ENCODE measurements at places on chromosomes 7 and 10.
A peak's percentile ranks its signal among the peaks of the same experiment; 100 is the strongest.

- DNase-seq: no peak
These were observed 98.4 kb downstream of the PIP4K2A start for GRCh38 chr10:22615819-22616499.

- DNase-seq: no peak
These were observed 1.9 kb downstream of the GALNT17 start for GRCh38 chr7:71133856-71134255.

- DNase-seq: no peak
These were observed 135.7 kb downstream of the RSU1 start for GRCh38 chr10:16681521-16681920.

DNA sequence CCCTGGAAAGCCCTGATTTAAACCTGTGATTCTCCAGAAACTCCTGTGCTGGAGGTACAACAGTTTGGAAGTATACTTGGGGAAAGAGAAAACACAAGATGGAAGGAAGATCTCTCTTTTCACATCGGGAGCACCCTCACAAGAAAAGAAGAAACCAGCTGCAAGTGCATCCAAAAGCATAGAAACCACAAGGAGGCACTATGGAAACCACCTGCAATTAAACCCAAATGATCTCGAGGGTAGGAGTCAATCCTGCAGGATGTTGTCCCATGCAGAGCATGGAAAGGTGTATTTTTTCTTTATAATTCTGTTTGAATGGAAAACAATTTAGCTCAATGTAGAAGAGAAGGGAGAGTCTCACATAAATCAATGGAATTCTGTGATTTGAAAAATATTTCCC is 210.5 kb downstream of the TWIST1 start:
- no peak for DNase-seq

DNA sequence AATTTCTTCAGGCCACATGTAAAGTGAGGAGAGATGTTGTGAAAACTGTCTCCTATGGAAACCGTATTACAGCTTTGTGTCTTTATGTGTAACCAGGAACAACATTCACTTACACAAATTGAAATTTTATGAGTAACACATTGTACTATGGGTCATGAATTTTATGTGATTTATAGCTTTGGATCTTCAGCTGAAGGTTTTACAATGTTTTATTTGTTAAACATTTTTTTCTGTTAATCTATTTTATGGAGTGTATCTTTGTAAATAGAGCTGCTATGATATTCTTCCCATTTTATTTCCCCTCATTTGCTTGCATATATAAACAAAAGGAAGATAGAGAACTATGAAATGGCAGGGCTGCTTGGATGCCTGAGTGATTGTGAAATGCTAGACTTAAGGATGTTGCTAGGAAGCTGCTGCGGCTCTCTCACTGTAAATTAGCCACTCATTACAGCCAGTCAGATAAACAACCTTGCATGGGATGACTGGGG is 104.5 kb upstream of the PCLO start:
- no peak for DNase-seq

GRCh38 chr7:129427526-129428045 is 6.6 kb upstream of the STRIP2 start:
- DNase-seq: no peak

DNA sequence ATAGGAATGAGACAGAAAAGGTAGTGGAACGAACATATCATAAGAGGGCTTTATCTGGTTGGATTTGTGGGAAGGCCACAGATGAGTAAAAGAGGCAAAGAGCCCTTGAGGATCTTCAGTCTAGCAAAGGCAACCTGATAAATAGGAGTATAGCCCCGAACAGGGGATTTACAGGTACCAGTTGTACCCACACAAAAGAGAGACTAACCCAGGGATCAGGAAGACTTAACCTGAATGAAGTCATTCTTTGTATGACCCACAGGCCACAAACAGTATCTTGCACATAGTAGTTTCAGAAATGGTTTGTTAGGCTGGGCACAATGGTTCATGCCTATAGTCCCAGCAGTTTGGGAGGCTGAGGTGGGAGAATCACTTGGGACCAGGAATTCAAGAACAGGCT is 208.2 kb downstream of the ARHGAP21 start:
- no peak for DNase-seq

GRCh38 chr7:111528331-111528730 is 34.0 kb downstream of the IMMP2L start:
- DNase-seq: peak; percentile 46

- no peak for DNase-seq
These were observed 182.2 kb downstream of the JAZF1 start for GRCh38 chr7:27998382-27998781.

All from immature natural killer cell (primary cell).